ENCODE measurements at places on chromosomes 5 and 9.

GRCh38 chr5:40206030-40206429 is 473.7 kb upstream of the PTGER4 start:
- no peak for DNase-seq

- DNase-seq = no peak
Observed at GRCh38 chr5:68296895-68297294, 81.3 kb downstream of the PIK3R1 start.

- no peak for DNase-seq
Observed at GRCh38 chr5:151584057-151584937, 6.8 kb downstream of the FAT2 start.

- DNase-seq = no peak
Observed at GRCh38 chr9:74281674-74282073, 215.5 kb upstream of the RORB start.

GRCh38 chr5:67528953-67529352 is 332.4 kb upstream of the CD180 start:
- no peak for DNase-seq

DNA sequence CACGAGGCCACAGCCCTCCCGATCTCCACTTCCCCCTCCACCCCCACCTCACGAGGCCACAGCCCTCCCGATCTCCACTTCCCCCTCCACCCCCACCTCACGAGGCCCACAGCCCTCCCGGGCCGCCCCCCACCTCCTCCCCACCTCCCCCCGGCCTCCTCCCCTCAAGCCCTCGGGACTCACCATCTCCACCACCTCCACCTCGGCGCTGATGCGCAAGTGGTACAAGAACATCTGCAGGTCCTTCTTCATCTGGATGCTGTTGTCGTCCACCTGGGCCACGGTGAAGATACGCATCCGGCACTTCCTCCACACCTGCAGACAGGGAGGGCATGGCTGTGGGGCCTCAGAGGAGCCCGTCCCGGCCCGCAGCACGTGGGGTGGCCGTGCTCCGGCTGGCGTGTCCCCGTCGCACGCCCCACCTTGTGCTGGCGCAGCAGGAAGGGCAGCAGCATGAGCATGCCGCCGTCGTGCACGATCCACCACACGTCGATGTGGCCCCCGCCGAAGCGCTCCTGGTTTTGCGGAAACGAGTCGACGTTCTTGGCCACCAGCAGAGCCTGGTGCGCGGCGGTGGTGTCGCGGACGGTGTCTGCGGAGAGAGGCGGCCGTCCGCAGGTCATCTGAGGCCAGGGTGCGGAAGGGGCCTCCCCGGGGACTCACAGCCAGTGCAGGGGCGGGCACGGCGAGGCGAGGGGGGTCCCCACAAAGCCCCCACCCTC is 48.0 kb downstream of the SLC12A7 start:
- no peak for DNase-seq

- no peak for DNase-seq
Observed at GRCh38 chr9:16572005-16572734, 298.3 kb downstream of the BNC2 start.

Measured in astrocyte (in vitro differentiated cells and primary cell).